ENCODE measurements at places on chromosomes 5 and 9.
A peak's percentile ranks its signal among the peaks of the same experiment; 100 is the strongest.

GRCh38 chr5:54171645-54172384 is 138.6 kb downstream of the ARL15 start:
- no peak overlapping the region for H3K4me3 ChIP-seq
- H3K36me3 ChIP-seq = peaks cover 42% of the 10 kb centered on the region
- H3K4me1 ChIP-seq = peaks cover 28% of the 10 kb centered on the region
- no peak for DNase-seq

DNA sequence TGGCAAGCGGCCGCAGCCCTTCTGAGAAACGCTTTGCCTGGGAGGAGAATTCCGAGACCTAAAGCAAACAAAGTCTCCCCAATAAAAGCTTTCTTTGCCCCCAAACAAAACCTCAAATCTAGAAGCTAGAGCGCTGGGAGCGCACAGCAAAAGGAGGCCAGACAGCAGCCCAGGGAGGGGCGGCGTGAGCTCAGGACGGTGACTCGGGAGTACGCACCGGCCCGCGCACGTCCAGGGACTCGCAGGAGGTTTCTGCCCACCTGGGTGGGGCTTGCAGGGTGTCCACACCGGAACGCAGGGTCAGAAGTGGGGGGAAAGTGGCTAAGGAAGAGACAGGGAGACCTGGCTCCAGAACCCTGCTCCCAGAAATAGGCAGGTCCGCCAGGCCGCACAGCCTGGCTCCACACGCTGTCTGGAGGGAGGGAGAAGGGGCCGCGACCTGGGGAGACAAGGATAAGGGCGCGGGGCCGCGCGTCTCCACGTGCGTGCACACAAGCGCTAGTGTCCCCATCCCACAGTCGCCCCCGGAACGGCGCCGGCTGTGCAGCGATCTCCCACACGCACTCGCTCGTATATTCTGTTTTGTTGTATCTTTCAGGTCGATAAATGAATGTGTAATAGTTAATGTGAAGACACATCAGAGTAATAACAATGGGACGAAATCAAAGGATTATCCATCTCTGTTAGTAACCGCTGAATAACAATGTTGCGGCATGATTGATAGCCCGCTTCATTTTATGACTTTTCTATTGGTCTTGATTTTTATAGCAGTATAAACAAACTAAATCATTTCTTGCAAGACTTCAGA is 2.3 kb upstream of the OTP start:
- H3K27me3 ChIP-seq = peaks cover 86% of the 10 kb centered on the region
- peaks cover 21% of the 10 kb centered on the region for H3K36me3 ChIP-seq
- H3K27ac ChIP-seq = peak overlapping the region; percentile 97
- DNase-seq = no peak
- H3K4me3 ChIP-seq = peak overlapping the region; percentile 29

DNA sequence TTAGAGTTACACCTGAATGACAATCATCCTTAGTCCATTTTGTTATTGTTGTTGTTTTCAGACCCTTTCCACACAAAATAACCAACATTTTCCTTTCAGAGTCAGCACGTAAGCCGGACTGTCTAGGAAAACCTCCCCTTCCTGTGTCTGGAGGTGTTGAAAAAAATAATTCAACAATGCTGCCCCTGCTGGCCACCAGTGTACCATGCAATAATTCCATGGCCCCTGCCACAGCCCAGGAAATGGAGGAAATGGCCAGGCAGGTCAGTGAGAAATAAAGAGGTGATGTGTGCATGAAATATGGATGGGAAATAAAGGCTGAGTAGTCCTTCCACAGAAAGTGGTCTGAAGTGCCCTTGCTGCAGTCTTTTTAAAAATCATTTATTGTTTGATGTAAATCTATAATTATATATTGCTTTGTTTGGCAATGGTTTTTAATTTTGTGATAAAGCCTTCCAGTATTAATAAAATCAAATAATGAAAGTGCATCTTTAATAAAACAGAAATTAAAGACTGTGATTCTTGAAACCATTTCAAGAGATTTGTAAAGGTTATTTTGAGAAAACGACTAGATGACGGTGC is 152.8 kb upstream of the PAPPA start:
- DNase-seq = no peak
- H3K4me1 ChIP-seq = no peaks in the 10 kb centered on the region
- H3K36me3 ChIP-seq = no peaks in the 10 kb centered on the region
- no peak overlapping the region for H3K27ac ChIP-seq
- H3K27me3 ChIP-seq = no peaks in the 10 kb centered on the region
- no peak overlapping the region for H3K4me3 ChIP-seq

DNA sequence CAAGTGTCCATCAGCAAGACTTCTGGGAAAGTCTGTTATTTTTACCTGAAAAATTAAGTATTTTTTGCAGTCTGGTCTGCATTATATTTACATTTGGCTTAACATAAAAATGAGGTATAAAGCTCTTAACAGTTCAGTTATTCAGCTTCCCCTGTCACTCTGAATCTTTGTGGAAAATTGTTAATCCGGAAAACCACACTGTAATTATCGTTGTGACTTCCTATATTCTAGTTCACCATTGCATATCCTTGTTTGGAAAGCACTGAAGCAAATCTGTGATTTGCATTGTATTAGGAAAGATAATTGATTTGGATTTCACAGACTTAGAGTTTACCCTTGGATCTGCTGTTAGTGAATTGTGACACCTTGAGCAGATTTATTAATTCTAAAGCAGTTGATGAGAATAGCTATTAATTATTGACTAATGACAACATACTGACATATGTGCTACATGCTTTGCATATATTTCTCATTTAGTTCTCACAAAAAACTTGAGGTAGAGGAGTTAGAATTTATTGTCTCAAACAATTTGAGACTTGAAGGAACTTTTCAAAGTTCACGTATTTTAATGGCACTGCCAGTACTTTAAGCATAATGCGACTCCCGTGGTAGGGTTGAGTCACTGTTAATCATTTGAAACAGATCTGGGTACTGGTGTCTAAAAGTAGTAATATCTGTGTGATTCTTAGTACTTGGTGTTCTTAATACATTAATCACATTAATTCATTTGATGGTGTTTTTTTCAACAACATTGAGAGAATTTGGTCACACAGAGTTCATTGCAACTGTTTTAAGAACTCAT is 71.8 kb upstream of the LRRC70 start:
- H3K36me3 ChIP-seq = peaks cover 29% of the 10 kb centered on the region
- no peak overlapping the region for H3K4me3 ChIP-seq
- H3K4me1 ChIP-seq = peaks cover 10% of the 10 kb centered on the region
- DNase-seq = no peak

GRCh38 chr5:68968429-68968828 is 125.4 kb upstream of the SLC30A5 start:
- peaks cover 21% of the 10 kb centered on the region for H3K27me3 ChIP-seq
- no peaks in the 10 kb centered on the region for H3K36me3 ChIP-seq
- H3K4me1 ChIP-seq = peaks cover 3% of the 10 kb centered on the region
- DNase-seq = no peak

DNA sequence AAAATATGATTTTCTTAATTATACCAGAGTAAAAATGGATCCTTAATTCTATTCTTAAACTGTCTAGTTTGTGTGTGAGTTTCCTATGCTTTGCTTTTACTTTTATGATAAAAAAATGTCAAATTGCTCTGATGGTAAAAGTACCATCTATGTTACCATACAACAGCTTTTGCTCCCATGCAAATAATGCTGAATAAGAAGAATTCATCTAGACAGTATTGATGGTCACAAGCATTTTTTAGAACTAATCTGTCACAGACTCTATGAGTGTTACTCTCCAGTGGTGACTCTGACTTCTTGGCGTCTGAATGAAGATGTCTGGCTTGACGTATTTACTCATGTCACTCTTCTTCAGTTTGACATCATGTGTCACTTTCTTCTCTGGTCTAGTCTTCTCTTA is 608.1 kb upstream of the RORB start:
- H3K36me3 ChIP-seq = no peaks in the 10 kb centered on the region
- H3K4me3 ChIP-seq = no peak overlapping the region
- H3K4me1 ChIP-seq = no peaks in the 10 kb centered on the region

DNA sequence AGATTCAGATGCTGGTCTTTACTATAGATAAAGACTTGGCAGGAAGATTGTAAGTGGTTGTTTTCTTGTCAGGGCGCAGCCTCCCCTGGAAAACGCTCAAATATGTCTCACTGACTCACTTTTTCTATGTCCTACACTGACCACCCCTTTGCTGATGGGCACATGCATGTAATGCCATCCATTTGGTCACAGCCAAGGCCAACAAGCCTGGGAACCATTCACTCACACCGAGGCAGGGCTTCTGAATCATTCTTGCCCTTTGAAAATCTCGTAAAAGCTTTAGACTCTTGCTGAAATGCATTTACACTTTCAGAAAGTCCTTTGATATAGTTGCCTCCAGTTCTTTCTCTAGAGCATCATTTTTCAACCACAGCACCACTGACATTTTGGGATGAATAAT is 249.4 kb downstream of the ACTL7B start:
- no peak overlapping the region for H3K27ac ChIP-seq
- H3K36me3 ChIP-seq = no peaks in the 10 kb centered on the region
- DNase-seq = no peak
- H3K4me1 ChIP-seq = no peaks in the 10 kb centered on the region
- no peak overlapping the region for H3K4me3 ChIP-seq

- H3K36me3 ChIP-seq = peaks cover 3% of the 10 kb centered on the region
- H3K27me3 ChIP-seq = no peaks in the 10 kb centered on the region
- H3K4me1 ChIP-seq = peaks cover 27% of the 10 kb centered on the region
- peak overlapping the region; percentile 1 for H3K27ac ChIP-seq
Observed at GRCh38 chr5:131417240-131417869, 153.5 kb downstream of the CDC42SE2 start.

DNA sequence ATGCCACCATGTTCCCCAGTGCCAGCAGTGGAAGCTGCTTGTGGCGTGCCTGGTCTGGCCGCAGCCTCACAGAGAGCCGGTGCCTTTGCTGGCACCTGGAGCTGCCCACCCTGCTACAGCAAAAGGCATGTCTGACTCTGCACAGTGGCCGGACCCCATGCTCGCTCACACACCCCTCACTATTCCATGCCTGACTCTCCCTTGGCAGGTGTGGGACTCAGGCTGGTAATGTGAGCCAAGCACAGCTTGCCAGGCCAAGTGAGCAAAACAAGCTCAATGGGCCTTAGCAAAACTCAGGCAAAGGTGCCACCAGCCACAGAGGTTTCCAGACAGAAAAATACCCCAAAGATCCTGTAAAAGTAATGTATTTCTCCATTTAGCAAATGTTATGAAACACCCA is 15.5 kb downstream of the GNA14 start:
- no peak overlapping the region for H3K4me3 ChIP-seq
- H3K27me3 ChIP-seq = no peaks in the 10 kb centered on the region
- H3K36me3 ChIP-seq = no peaks in the 10 kb centered on the region
- no peak overlapping the region for H3K27ac ChIP-seq

- no peak overlapping the region for H3K27ac ChIP-seq
- H3K4me1 ChIP-seq = no peaks in the 10 kb centered on the region
- no peak overlapping the region for H3K4me3 ChIP-seq
- no peak for DNase-seq
- no peaks in the 10 kb centered on the region for H3K36me3 ChIP-seq
- no peaks in the 10 kb centered on the region for H3K27me3 ChIP-seq
Observed at GRCh38 chr5:110250755-110251154, 475.7 kb downstream of the TMEM232 start.

DNA sequence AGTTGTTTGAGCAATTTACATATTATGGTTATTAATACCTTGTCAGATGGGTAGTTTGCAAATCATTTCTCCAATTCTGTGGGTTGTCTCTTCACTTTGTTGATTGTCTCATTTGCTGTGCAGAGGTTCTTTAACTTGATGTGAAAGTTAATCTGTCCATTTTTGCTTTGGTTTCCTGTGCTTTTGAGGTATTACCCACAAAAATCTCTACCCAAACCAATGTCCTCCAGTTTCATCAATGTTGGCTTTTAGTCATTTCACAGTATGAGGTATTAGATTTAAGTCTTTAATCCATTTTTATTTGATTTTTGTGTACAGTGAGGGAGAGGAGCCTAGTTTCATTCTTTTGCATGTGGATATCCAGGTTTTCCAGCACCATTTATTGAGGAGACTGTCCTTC is 82.4 kb downstream of the MRPS30 start:
- no peak for DNase-seq
- no peaks in the 10 kb centered on the region for H3K4me1 ChIP-seq
- H3K27me3 ChIP-seq = no peaks in the 10 kb centered on the region
- H3K27ac ChIP-seq = no peak overlapping the region
- H3K4me3 ChIP-seq = no peak overlapping the region
- no peaks in the 10 kb centered on the region for H3K36me3 ChIP-seq

- H3K27me3 ChIP-seq = peaks cover 7% of the 10 kb centered on the region
- no peaks in the 10 kb centered on the region for H3K36me3 ChIP-seq
- no peak overlapping the region for H3K4me3 ChIP-seq
- no peak overlapping the region for H3K27ac ChIP-seq
Observed at GRCh38 chr9:38682713-38683112, 37.2 kb downstream of the FAM240B start.

DNA sequence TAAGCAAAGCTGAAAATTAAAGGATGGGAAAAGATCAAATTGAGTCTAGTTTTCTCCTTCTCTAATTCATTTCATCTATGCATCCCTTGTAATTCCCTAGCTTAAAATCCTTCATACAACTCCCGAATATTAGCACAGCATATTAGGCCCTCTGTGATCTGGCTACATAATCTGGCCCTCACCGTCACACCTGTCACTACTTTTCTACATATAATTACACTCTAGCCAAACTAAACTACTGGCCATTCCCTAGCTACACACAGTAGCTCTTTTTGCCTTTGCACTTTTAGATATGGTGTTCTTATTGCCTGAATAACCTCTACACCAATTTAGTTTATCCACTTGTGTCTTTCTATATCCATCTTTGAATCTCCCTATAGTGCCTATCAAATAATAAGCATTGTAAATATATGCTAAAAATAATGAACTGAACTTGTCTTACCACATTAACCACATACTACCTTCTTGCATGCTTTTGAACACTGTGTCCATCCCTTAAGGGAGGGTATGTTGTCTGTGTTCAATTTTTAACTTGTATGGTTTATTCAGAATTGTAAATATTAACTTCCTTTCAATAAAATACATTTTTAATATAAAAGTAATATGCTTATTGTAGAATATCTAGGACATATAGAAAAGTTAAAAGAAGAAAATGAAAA is 15.9 kb downstream of the RANBP6 start:
- no peak overlapping the region for H3K27ac ChIP-seq
- no peaks in the 10 kb centered on the region for H3K36me3 ChIP-seq
- no peak overlapping the region for H3K4me3 ChIP-seq
- DNase-seq = no peak
- H3K4me1 ChIP-seq = peaks cover 42% of the 10 kb centered on the region

GRCh38 chr9:105405514-105406131 is 42.2 kb upstream of the FSD1L start:
- H3K36me3 ChIP-seq = peaks cover 8% of the 10 kb centered on the region
- H3K4me1 ChIP-seq = peaks cover 7% of the 10 kb centered on the region
- peak; percentile 11 for DNase-seq
- H3K4me3 ChIP-seq = no peak overlapping the region
- no peaks in the 10 kb centered on the region for H3K27me3 ChIP-seq
- peak overlapping the region; percentile 23 for H3K27ac ChIP-seq

DNA sequence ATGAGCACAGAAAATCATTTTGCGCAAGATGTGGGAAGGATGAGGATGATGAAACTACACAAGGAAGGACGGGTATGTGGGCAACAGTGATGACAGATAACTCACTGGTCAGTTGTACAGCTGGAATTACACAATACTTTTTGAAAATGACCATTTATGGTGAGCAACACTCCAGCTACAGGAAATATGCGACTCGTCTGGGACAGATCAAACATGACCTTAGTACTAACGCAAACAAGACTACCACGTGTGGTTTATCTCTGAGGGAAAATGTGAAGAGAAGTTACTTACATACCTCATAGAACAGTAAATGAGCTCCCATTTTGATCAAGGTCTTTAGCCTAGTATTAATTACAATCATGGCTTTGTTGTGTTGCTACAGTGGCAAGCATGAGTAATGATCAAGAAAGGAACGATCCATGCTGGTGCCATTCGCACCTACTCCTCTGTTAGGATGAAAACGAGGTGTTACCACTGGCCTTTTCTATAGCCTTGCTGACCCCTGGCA is 456.9 kb downstream of the BNC2 start:
- no peaks in the 10 kb centered on the region for H3K4me1 ChIP-seq
- no peaks in the 10 kb centered on the region for H3K36me3 ChIP-seq
- no peak overlapping the region for H3K27ac ChIP-seq
- no peaks in the 10 kb centered on the region for H3K27me3 ChIP-seq
- DNase-seq = no peak
